ENCODE measurements at places on chromosomes 2 and 18. TPM values are rescaled to one million over a fixed set of nuclear protein-coding genes. Genes with fewer than 3 reads are reported as not detected.

GRCh38 chr2:74334931-74335333, 8.3 kb downstream of the SLC4A5 start:
- DNase-seq: peak; percentile 76

GRCh38 chr2:239326831-239327535, 73.8 kb downstream of the HDAC4 start:
- peak; percentile 3 for DNase-seq

DNA sequence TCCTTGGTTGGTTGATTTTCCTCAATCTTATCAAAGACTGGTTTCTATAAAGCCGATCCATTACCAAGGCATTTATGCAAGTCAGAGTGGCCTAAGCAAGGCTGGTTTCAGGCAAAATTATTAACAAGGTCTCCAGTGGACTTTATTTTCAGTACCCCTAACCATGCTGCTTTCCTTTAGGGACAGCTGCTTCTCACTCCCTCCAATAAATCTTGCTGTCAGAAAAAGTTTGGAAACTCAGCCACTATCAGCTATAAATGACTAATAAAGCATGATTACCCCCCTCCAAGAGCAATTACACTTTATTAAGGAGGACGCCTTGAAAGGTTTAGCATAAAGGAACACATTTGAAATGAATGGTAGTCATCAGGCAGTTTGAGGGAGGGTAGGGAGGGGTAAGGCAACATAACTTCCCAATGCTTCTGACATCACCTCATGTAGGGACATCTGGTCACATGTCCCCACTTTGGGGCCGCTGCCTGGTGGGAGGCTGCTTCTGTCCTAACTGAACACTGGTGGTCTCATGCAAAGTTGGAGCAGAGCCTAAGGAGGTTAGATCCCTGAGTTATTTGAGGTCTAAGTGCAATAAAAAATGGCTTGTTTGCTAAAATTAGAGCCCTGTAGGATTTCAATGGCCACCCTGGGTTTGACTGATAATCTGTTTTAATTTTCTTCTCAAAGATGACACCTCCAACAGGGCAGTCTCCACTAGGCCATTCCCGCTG, 58.0 kb upstream of the TMEM178A start:
- no peak for DNase-seq

- DNase-seq: no peak
Observed at GRCh38 chr18:48569139-48569914, 30.5 kb downstream of the CTIF start.

DNA sequence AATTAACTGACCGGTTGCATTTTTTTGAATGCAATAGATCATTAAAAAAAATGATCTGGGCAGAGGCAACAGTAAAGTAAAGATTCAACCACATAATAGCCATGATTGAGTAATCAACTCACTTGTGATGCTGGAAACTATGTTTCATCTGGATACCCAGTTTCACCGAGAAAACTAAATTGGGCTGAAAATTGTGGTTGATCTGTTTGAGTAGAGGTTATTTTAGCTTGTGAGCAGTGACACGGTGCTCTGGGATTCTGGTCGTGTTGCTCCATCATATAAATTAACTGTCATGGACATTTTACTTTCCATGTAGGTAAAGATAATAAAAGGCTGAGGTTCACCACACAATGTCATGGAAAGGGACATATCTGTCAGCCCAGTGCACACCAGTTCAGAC, 58.7 kb downstream of the CD226 start:
- no peak for DNase-seq

DNA sequence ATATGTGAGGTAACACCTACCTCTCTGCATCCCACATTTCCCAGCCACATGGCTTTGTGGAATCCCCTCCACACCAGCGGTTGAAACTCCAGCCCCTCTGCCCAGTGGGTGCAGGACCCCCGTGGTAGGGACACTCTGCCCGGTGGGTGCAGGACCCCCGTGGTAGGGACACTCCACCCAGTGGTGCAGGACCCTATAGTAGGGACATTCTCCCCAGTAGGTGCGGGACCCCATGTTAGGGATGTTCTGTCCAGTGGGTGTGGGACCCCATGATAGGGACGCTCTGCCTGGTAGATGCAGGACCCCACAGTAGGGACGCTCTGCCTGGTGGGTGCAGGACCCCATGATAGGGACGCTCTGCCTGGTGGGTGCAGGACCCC, 11.5 kb downstream of the COPS9 start:
- no peak for DNase-seq

GRCh38 chr18:58991167-58991798, 126.6 kb downstream of the ZNF532 start:
- no peak for DNase-seq

Gene FAM110C
- total RNA-seq: 3.8 TPM

DNA sequence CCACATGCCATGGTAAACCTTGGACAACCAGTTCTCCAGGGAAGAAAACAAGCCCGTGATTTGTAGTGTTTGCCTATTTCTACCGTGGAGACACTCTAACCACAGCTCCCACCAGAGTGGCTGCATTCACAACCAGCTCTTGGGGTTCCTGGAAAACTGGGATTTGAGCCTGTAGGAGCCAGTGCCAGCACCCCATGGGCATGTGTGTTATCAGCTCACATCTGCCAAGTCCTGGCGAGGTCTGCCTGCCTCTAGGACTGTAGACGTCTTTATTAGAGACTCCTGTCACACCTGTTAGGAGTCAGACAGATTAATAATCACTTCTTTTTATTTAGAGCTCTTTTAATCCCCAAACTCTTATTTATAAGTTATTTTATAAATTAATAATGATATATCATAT, 41.0 kb downstream of the INPP5D start:
- DNase-seq: no peak

GRCh38 chr2:159617646-159618045, 1.3 kb upstream of the BAZ2B start:
- no peak for DNase-seq

- no peak for DNase-seq
Observed at GRCh38 chr2:3212061-3212362, 165.6 kb downstream of the EIPR1 start.

Gene MPP4
- not detected for total RNA-seq

Gene UGT1A3
- not detected for total RNA-seq
